Stimulated activated CD8-positive, alpha-beta memory T cell treated with anti-CD3 and anti-CD28 coated beads, Interleukin-4, amount 100 ng/mL, for 1 hour (primary cell): ENCODE measurements at places on chromosomes 5 and 9.

- DNase-seq: no peak
Measured at GRCh38 chr5:164763206-164763605, 1257.8 kb downstream of the MAT2B start.

DNA sequence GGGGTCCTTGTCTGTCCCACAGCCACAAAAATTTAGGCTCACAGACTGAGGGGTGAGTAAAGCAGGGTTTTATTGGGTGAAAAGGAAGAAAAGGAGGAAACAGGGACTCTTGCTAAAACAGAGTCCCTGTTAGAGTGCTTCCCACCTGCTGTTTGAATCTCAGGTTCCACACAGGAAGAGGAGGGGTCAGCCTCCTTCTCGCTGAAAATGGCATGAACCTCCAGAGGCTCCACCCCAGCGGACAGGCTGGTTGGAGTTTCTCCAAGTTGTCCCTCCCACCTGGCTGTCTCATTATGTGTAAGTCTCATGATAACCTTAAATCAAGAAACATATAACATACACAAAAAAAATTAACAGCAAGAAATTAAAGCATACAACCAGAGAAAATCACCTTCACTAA is 28.3 kb upstream of the UHRF2 start:
- no peak for DNase-seq

DNA sequence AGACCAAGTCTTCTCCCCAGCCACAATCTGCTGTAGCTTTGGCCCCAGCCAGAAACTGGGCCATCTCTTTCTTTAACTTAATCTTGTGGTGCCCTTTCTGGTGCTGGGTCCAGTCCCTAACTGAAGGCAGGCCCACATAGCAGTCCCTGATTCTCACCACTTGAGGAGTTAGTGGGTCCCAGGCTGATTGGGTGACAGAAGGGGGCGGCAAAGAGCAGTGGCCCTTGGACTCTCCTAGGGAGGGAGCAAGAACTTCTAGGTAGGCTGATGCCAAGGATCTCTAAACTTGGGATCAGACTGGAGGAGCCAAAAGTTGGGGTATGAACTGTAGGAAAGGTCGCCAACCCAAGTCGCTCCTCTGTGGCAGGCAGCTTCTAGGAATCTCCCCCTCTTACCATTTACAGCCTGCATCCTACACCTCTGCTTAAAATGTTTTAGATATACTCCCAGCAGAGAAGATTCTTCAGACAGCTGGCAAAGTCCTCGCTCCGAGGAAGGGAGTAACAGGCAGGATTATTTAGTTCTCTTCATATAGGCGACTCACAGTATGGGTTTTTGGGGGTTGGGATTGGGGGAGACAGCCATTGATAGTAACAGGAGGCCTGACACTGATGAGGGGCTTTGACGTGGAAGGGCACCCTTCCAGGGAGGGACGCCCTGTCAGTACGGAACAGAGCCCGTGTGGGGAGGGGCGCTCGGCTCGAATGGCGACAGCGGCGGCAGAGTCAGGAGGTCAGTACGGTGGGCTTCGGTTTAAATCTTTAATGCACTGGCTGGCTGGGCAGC is 2.0 kb upstream of the CCL27 start:
- no peak for DNase-seq

GRCh38 chr5:139705655-139706587 is 57.8 kb downstream of the CXXC5 start:
- no peak for DNase-seq

DNA sequence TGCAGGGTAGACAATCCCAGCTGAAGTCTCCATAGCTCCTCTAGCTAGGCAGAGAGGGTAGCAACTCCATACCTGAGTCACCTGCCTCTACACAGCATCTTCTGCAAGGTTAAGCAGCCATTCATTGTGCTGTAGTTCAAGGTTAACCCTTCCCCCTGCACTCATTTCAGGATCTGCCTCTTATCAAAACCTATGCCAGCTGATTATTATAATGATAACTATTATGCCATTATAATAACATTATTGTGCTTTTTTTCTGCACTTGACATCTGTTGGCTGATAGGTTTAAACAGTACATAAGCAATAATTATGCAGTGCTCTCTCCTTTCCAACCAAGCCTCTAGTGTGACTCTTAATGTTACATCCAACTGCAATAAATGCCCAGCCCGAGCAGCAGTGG is 17.3 kb downstream of the SIL1 start:
- DNase-seq: no peak

DNA sequence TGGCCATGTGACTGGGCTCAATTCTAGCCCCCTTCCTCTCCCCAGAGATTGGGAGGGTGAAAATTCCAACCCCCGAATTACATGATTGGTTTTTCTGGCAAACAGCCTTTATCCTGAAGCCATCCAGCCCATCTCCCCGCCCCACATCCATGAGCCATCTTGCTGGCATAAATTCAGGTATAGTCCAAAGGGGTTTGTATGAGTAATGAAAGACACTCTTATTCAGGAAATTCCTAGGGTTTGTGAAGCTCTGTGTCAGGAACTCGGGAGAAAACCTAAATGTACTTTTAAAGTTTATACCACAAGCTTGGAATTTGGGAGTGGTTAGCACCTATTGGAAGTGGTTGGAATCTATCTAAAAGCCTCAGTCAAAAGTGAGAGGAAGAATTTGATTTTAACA is 80.6 kb upstream of the SIMC1 start:
- no peak for DNase-seq

GRCh38 chr5:6543830-6544560 is 88.8 kb downstream of the NSUN2 start:
- DNase-seq: no peak

- no peak for DNase-seq
Measured at GRCh38 chr5:149399775-149400174, 20.7 kb upstream of the IL17B start.

GRCh38 chr5:154686490-154686889 is 68.7 kb upstream of the LARP1 start:
- DNase-seq: no peak

GRCh38 chr5:82295959-82296531 is 17.9 kb upstream of the RPS23 start:
- DNase-seq: no peak

- no peak for DNase-seq
Measured at GRCh38 chr5:163345216-163345615, 92.2 kb upstream of the CCNG1 start.

DNA sequence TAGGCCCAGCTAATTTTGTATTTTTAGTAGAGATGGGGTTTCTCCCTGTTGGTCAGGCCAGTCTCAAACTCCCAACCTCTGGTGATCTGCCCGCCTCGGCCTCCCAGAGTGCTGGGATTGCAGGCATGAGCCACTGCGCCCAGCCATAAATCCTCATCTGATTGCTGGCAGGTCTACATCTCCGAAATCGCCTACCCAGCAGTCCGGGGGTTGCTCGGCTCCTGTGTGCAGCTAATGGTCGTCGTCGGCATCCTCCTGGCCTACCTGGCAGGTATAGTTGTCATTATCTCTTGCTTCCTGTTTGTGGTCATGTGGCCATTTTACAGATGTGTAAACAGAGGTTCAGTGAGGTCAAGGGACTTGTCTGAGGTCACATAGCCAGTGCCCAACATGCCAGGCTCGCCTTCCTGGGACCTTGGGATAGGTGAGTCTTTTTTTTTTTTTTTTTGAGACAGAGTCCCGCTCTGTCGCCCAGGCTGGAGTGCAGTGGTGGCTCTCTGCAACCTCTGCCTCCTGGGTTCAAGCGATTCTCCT is 2.8 kb downstream of the SLC2A8 start:
- no peak for DNase-seq

GRCh38 chr5:160398806-160399205 is 1.0 kb downstream of the FAM200C start:
- DNase-seq: no peak
